ENCODE measurements at places on chromosomes 13 and 19.

- DNase-seq = no peak
These were observed 2.2 kb downstream of the CLIP3 start for GRCh38 chr19:36030264-36031148.

DNA sequence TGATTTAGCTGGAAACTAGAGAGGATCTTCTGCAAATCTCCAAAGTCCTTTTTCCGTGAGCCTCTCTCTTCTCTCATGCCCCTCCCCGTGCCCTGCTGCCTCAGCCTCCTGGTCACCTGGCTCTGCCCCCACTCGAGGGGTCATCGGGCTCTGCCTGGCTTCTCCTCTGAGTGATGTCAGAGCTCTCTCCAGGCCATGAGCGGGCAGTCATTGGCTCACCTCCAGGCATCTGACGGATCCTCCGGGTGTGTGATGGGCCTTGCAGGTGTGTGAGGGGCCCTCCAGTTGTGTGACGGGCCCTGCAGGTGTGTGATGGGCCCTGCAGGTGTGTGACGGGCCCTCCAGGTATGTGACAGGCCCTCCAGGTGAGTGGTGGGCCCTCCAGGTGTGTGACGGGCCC, 10.3 kb upstream of the GAS6 start:
- DNase-seq = no peak

- DNase-seq = no peak
These were observed 6.7 kb upstream of the UBL3 start for GRCh38 chr13:29857085-29857484.

- DNase-seq = no peak
These were observed 22.0 kb upstream of the RB1 start for GRCh38 chr13:48281556-48281955.

Data from activated CD8-positive, alpha-beta T cell treated with anti-CD3 and anti-CD28 coated beads, Interleukin-2, amount 10 ng/mL, durations not matched to agents 7 days and 5 days (primary cell).